T-helper 9 cell (primary cell): ENCODE measurements at places on chromosomes 6 and 20.

- no peak for DNase-seq
These were observed 104.8 kb upstream of the EYA4 start for GRCh38 chr6:133136177-133136880.

- no peak for DNase-seq
These were observed 220.5 kb downstream of the TENT5A start for GRCh38 chr6:81531869-81532561.

GRCh38 chr20:63261795-63262528 is 7.7 kb upstream of the NKAIN4 start:
- DNase-seq: no peak

DNA sequence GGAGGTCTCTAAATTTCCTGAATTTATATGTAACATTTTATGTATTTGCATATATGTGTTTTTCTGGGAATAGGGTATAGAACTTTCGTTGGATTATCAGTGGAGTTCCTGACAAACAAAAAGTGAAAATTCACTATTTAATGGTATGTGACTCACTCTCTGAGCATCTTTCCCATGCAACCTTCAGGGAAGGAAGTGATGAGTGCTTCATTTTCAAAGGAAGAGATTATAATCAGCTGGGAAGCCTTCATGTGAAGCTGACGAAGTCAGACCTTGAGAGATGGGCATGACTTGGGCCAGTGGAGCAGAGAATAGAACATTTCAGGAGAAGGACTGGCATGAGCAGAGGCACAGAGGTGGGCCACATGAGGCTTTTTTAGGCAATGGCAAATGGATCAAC is 72.7 kb downstream of the FAXC start:
- no peak for DNase-seq

GRCh38 chr6:21598674-21599023 is 5.1 kb downstream of the SOX4 start:
- no peak for DNase-seq

GRCh38 chr6:119077643-119078375 is 655 bp downstream of the FAM184A start:
- DNase-seq: peak; percentile 43

DNA sequence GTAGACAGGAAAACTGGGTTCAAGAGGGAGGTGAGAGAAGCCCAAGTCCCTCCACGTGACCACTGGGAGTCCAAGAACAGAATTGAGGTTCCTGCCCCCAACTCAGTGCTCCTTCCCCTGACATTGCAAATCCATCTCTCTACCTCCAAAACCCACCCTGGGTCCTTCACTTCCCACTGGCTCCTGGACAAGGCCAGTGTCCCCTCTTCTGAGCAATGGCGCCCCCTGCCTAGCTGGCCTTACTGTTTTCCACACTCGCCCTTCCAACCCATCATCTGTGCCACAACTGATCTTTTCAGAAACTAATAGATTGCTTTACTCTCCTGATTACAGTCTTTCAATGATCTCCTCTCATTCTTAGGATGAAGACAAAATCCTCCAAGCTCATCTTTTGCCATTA is 200.3 kb downstream of the ANKRD60 start:
- DNase-seq: no peak

- DNase-seq: no peak
These were observed 3.8 kb downstream of the DEK start for GRCh38 chr6:18260448-18261106.

- no peak for DNase-seq
These were observed 175.3 kb upstream of the BMP5 start for GRCh38 chr6:56050530-56051201.

DNA sequence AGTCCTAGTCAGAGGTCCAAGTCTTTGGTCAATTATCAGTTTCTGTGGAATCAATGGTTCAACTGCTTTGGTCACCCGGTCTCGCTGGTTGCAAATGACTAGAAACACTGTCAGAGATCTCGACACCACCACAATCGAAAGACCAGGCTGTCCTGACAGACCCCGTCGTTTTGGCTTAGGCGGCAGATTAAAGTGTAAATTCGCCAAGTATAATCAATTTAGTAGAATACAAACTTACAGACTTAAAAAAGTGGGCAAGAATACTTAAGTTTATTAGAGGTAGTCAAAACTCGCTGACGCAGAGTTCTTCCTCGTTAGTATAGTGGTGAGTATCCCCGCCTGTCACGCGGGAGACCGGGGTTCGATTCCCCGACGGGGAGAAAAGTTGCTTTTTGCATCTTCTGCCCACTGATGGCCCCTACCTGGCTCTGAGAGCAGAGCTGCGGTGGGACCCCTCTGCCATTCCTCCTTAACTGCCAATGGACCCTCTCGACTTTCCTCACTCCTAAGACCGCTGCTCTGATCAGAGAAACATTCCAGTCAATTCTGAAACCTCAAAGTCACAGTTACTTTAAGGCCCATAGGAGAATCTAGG is 30.6 kb upstream of the ZNF184 start:
- peak; percentile 71 for DNase-seq

- no peak for DNase-seq
These were observed 181.3 kb upstream of the GMDS start for GRCh38 chr6:2426561-2427340.

DNA sequence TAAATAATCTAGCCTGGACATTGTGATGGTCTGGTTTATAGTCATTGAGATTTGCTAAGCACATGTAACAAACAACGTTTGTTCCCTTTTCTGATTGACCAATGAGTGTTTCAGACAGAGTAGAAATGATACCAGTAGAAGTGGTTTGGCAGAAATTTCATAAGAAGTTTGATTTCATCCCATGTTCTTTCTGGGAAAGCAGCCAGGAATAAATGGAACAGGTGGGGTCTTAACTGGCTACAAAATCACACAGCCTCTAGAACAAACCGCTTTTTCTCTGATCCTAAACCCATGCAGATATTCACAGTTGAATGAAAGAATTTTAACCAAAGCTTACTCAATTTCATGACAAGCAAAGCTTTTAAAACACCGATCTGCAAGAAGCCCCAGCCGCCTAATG is 227.5 kb downstream of the UST start:
- no peak for DNase-seq

DNA sequence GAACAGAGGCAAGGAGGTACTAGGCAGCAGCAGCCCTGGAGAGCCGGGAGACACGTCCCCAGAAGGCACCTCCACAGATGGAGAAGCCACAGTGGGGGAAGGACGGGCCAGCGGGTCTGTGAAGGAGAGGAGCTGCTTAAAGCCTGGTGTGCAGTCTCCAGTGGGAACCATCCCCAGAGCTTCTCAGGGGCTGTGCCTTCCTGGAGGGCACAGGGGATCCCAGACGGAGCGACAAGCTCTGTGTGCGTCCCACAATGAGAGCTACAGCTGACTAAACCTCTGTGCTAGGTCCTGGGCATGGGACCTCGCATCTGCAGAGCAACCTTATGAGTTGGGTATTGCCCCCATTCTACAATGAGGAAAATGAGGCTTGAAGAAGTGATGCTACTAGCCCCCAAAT is 50.7 kb downstream of the EZR start:
- no peak for DNase-seq

DNA sequence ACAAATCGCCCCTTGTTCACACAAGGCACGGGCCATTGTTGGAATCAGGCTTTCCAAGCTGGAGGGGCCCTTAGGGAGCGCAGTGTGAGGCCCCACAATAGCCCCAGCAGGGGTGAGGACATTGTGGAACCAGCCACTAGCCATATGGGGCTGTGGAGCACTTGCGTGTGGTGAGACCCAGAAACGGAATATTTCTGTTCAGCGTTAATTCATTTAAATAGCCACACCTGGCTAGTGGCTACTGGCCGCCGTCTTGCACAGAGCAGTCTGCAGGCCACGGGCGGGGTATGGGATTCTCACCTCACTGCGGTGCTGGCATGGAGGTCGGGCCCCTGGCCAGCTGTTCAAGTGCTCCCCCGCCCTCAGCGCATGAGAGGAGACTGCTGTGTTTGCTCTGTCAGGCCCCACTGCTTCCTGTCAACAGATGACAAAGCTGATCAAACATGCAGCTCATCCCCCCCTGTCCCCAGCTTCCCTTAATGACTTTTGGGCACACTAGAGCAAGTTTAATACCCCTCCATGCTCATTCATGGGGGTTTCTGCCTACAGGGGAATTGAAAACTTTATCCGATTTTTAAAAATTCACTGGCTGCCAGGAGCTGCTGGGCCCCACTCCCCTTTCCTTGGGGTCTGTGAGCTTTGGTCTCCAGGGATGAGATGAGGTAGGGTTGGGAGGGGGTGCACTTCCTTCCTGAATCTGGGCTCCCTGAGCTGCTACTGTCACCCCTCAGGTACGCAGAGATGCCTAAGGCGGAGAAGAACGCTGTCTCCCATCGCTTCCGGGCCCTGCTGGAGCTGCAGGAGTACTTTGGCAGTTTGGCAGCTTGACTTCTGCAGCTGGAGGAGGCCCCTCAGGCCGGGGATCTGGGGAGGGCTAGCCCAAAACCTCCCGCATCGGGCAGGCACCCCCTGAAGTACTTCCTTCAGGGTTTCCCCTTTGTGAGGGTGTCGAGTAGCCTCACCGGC is 13.6 kb downstream of the ITPA start:
- no peak for DNase-seq

GRCh38 chr20:53412577-53413185 is 181.0 kb downstream of the ZNF217 start:
- no peak for DNase-seq

DNA sequence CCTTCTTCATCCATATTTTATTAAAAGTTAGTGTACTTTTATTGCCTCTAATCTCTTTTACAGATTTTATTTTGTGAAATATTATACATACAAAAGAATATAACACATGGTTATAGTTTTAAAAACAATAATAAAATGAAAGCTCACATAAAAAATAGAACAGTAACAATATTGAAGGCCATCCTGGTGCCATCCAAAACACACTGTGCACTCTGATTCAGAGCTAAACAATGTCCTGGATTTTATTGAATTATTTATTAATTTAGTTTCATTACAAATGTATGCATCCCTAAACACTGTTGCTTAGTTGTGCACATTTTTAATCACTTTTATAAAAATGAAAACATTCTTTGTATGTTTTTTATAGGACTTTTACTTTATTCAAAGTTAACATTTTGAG is 32.9 kb downstream of the RNF217 start:
- DNase-seq: no peak

- DNase-seq: no peak
These were observed 20.0 kb upstream of the LBP start for GRCh38 chr20:38326309-38326708.

DNA sequence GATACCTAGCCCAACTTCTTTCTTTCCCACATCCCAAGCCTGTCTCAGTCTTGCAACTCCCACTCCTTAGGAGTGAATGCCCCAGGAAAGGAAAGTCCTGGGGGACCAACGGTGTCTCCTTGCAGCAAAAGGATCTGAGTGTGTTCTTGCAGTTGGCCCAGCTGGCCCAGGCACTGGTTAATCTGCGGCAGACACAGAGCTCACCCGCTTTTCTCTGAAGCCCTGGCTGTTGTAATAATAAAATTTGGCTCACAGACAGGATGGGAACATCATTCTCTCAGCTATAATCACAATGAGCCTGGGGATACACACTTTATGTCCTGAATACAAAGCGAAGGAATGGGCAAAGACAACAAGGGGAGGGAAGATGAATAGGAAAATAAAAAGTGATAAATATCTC is 287.0 kb upstream of the PRND start:
- DNase-seq: no peak

DNA sequence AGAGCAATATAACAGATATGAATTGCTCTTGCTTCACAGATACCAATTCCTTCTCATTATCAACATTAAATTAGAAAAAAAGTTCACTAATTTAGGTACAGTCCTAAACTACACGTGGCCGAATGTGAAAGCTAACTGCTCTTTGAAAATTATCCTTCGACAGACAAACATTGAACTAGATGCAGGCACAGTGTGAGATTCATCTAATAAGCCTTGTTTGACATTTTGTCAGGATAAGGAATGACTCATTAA is 1.1 kb downstream of the FAM184A start:
- DNase-seq: no peak

- DNase-seq: no peak
These were observed 50.8 kb downstream of the ZMYND8 start for GRCh38 chr20:47305667-47306066.

DNA sequence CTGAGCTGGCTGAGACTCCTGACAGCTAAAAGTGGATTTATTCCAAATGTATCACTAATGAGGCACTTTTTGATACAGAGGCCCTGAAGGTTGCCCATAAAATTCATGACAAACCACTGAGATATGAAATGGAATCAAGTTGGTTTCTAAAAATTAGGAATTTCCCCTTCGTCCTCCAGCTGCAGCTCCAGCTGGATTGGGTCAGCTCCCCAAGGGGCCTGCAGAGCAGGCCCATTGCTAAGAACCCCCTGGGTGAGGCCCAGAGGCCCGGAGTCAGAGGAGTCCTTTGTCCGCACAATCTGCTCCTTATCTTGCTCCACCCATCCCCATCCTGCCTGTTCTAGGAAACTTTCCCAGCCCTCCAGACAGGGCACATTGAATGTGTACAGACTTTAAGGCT is 163.5 kb upstream of the TOP1 start:
- DNase-seq: no peak

DNA sequence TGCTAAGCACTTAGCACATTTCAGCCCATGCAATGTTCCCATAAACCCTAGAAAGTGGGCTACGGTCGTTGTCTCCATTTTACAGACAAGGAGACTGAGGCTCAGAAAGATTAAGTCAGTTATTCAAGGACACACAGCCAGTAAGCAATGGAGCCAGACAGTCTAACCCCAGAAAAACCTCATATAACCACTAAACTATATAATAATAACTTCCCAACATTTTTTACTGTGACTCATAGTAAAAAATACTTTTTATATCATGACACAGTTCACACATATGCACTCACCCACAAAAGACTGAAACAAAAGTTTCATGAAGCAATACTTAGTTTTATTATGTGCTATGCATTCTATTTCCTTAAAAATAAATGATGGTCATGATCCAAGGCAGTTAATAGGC is 66.2 kb upstream of the EYA2 start:
- DNase-seq: no peak

DNA sequence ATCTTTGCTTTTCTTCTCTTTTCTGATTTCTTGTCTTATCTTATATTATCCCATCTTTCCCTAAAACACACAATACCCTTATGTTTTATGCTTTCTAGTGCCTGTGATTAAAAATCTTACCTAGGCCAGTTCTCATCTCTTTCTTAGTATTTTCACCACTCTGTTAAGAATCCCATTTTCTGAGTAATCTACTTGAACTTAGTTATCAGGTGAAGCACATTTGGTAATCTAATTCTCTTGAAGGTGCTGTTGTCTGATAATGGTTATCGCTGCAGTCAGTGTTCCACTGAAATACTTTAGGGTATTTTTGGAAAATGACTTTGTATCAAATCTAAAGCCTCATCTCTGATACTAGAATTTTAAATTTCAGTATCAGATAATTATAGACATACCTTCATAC is 192.5 kb upstream of the MAN1A1 start:
- no peak for DNase-seq

- no peak for DNase-seq
These were observed 17.2 kb downstream of the COL19A1 start for GRCh38 chr6:69883551-69883950.

DNA sequence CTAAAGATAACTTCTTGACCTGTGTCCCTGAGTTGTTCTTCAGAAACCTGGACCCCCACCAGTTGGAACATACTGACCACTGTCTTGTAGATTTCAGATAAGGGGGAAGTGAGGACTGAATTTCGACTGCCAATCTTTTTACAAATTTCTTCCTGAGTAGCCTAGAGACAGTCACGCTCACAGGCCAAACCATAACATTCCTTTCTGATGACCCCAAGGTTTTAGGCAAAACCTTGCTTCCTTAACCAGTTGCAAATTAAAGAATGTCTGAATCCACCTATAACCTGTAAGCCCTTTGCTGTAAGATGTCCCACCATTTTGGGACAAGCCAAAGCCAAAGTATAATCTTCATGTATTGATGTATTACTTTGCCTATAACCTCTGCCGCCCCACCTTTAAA is 306.9 kb downstream of the LRFN2 start:
- no peak for DNase-seq

- no peak for DNase-seq
These were observed 120.9 kb downstream of the CFAP61 start for GRCh38 chr20:20173254-20173653.
